ENCODE measurements at places on chromosomes 13 and 19.

- no peak for DNase-seq
Observed at GRCh38 chr19:10568062-10568825, 535 bp downstream of the CDKN2D start.

DNA sequence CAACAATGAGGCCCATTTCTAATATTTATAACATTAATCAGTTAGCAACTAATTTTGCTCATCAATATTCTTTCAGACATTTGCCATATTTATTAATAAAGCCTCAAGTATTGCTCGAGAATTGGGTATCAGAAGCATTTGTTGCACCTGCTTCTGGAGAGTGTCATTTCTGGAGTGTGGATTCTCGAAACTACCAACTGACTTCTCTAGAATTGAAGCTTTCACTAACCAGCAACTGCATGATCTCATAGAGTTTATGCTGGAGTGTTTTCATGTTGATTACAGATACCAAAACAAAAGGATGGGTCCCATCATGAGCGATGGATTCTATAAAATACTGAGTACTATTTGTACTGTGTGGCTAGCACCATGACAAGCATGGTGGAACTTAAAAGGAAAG is 121.0 kb upstream of the SLC7A1 start:
- DNase-seq = no peak

DNA sequence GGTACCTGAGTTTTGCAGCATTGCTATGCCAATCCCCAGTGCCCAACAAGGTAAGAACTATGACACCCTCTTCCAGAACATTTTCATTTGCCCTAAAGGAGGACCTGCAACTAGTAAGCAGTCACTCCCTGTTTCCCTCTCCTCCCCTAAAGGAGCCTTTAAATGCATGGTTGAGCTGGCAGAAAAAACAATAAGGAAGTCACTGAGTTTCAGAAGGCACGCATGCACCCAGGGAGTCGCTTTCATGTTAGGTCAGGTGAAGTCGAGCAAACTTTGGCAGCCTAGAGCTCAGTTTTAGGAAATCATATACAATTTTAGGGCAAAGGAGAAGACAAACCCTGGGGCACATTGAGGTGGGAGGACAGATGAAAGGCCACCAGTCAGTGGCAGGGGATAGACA is 11.8 kb downstream of the NLRP11 start:
- DNase-seq = no peak

DNA sequence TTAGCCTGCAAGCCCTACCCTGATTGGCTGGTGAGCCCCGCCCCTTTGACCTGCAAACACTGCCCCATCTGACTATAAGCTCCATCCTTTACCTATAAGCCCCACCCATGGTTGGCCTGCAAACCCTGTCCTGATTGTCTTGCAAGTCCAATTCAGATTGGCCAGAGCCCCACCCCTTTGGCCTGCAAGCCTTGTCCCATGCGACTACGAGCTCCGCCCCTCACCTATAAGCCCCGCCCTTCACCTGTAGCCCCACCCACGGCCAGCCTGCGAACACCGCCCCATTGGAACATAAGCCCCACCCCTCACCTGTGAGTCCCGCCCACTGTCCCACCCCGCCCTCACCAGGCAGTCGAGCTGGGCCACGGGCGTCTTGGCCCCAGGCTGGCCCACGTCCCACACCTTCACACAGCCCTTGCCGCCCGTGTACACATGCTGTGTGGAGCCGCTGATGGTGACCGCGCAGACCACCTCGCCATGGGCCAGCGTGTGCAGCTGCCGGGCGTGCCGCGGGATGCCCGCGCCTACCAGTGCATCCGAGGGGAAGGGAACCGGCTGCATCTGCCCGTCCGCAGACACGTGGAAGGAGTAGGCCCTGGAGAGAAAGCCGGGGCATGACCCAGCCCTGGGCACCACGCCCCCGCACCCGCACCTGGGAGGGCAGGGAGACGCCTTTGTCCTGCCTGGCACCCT is 22.9 kb downstream of the TLE2 start:
- no peak for DNase-seq

DNA sequence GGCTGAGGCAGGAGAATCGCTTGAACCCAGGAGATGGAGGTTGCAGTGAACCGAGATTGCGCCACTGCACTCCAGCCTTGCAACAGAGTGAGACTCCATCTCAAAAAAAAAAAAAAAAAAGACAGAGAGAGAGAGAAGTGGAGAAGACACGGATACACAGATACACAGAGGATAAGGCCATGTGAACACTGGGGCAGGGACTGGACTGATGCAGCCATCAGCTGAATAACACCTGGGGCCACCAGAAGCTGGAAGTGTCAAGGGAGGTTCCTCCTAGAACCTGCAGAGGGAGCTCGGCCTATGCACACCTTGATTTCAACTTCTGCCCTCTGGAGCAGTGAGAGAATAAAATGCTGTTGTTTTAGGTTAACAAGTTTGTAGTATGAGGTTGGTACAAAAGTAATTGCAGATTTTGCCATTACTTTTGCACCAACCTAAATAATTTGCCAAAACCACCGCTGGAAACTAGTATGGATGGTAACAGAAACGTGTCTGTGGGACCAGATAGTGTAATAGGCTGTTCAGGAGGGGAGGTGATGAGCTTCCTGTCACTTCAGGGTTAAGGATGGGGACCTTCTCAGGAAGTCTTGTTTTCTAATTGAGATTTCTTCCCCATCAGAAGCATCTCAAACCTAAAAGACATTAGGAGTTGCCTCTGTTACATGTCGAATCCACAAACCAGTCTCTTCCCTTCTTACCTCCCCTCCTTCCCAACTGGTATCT is 36.4 kb upstream of the IGSF23 start:
- no peak for DNase-seq

DNA sequence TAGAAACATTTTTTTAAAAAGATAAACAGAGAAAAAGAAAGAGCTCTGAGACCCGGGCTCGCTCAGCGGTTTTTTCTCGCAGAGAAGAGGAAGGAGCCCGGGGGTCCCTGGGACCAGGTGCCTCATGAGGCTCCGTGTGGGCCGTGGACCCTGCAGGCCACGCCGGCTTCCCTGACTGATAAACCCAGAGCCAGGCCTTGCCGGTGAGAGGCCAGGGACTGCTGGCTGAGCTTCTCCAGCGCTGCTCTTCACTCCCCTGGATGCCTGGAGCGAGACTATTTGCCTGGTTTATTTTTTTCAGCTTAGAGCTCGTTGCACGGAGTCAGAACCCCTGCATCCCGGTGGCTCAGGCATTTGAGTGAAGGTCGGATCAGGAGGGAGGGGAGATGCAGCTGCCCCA is 53.4 kb upstream of the F7 start:
- DNase-seq = no peak

DNA sequence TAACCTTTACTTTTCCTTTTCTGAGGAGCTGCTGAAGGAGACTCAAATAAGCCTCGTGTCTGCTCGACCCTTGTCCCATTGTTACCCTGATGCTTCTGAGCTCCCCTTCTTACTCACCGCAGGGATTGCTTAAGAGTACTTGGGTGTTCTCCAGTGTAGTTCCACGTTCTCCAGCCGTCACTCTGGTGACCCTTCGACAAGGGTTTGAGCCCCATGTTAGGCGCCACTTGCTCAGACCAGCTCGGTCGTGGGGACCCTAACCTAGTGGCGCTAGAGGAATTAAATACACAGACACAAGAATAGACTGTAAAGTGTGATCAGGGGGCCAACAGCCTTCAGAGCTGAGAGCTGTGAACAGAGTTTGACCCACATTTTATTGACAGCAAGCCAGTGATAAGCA is 10.3 kb downstream of the ZNF480 start:
- no peak for DNase-seq

- no peak for DNase-seq
Observed at GRCh38 chr13:45752510-45752909, 50.4 kb downstream of the CBY2 start.

DNA sequence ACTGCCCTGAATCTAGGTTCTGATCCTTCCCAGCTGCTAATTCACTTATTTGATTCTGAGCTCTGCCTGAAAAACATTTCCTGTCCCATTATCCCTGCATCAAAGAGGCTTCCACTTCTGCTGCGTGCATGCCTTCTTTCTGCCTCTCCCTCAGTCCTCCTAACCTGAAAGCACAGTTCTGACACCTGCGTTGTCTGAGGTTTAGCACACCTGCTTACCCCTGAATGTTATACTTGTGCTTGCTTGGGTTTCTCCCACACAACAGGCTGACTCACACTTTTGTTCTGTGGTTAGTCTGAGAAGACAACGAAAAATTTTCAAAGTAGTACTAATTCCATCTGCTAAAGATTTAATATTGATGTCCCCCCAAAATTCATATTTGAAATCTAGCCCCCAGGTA is 3.1 kb upstream of the SOHLH2 start:
- no peak for DNase-seq

DNA sequence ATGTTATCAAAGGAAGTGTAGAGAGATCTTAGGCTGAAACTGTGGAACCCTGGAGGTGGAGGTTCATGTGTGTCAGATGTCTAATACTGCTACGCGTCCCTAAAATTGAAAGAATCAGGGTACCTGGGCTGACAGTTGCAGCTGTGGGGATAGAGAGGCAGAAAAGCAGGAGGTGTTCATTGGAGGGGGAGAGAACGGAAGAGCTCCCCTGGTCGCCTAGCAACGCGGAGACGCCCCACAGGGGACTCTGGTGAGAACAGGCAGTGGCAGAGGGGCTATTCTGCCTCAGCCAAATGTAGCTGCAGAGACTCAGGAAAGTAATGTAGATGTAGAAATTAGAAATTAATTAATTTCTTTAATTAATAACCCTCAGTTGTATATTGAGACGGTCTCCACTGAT is 10.1 kb upstream of the ZNF835 start:
- DNase-seq = no peak

GRCh38 chr19:15218501-15218900 is 13.7 kb downstream of the EPHX3 start:
- DNase-seq = no peak

- no peak for DNase-seq
Observed at GRCh38 chr19:10730932-10731331, 13.1 kb downstream of the DNM2 start.

DNA sequence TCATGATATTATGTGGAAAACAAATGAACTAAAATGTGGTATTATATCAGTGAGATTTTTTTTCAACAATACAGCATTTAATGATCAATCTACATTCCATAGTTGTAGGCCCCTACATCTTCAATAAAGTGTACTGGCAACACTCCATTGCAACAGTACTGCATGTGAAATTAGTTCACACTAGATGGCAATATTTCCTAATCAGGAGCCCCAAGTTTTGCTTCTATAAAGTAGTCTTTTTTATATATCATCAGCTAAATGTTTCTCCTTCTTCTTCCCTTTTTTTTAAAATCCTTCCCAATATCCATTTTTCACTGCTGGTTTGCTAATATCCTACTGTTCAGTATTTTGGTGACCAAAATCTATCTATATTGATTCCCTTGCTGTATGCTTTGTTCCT is 528.3 kb upstream of the ATXN8OS start:
- no peak for DNase-seq

DNA sequence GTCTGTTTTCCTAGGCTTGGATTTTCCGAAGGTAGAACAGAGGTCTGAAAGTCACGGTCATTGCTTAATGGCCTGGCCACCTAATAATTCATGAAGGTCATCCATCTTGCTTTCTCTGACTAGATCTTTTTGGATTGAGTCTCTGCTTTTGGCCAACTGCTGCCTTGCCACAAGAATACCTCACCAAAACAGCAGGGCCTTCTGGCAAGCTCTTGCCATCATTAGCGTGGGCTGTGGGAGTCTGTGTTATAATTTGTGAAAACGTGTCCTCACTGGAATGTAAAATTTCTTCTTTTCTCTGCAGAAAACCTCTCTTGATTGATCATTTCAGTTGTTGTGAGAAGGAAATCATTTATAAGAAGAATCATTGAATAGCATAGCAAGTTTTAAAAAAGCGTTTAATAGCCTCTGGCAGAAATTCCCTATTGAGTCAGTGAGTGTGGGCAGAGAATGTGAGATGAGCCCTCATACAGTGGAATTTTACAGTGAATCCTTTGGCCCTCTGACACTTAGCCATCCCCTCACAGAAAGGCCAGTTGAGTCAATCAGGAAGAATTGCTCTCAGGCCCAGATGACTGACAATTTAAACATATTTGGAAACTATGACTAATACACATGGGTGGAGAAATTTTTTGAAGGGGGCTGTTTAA is 43.2 kb upstream of the ERICH6B start:
- DNase-seq = no peak

DNA sequence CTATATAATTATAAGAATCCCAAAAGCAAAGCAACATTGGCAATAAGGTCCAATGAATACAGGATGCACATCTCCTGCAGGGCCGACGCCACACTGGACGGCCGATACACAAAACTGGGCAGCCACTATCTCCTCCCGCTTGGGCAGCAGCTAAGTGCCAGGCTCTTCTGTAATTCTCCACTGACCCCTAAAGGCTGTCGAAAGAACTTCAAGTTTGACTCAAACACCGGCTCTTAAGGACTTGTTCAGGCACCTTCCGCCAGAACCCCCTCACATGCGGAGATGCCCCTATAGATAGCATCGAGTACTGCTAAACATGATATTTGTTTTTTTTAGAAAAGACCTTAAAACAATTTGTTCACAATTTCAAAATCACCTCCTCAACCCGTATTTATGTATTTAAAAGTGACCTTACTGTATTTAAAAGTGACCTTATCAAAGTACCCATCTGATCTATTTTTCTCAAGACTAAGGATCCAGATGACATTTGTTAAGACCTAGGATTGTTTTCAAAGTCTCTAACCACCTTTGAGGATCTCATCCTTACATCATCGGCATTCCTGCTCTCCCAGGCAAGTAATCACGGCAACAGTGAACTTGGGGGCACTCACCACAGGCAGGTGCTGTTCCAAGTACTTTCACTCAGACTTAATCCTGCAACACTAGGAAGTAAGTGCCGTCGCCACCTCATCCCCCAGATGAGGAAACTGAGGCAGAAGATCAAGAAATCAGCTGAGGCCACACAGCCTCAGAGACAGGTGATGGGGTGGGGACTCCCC is 77.8 kb downstream of the TUBGCP3 start:
- DNase-seq = no peak

DNA sequence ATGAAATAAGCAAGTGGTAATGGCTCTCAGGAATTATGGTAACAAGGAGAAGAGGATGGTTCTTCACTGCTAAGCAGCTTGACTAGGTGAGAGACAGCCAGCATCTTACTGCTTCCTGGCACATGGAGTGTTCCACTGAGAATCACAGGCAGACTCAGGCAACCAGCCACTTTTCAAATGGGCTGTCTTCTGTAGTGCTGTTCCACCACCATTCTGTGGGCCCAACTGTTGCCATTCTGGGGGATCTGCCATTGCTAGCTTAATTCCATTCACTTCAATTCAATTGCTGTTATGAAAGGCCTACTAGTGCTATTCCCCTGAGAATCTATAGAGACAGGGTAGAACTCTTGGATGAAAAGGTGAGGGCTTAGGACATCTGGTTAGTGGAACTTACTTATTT is 341.9 kb downstream of the KCNRG start:
- no peak for DNase-seq

DNA sequence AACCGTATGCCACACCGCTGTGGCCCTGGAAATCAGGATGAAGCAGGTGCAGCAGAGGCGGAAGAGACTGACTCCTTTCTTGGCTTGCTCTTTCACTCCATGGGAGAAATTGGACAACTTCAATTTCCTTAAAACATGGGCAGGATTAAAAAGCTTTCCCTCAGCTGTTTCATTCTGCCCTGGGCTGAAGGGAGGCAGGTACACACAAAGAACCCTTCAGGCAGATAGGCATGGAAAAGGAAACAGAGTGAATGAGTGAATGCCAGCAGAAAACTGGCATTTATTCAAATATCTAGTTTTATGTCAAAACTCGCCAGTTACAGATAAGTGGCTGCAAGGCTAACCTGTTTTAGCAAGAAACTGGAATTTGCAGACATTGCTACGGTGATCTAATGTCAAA is 71.0 kb upstream of the SLC15A1 start:
- no peak for DNase-seq

- DNase-seq = no peak
Observed at GRCh38 chr19:33683881-33684537, 62.3 kb downstream of the CHST8 start.
